T47D (cell line): ENCODE measurements at places on chromosomes 11 and 22.

DNA sequence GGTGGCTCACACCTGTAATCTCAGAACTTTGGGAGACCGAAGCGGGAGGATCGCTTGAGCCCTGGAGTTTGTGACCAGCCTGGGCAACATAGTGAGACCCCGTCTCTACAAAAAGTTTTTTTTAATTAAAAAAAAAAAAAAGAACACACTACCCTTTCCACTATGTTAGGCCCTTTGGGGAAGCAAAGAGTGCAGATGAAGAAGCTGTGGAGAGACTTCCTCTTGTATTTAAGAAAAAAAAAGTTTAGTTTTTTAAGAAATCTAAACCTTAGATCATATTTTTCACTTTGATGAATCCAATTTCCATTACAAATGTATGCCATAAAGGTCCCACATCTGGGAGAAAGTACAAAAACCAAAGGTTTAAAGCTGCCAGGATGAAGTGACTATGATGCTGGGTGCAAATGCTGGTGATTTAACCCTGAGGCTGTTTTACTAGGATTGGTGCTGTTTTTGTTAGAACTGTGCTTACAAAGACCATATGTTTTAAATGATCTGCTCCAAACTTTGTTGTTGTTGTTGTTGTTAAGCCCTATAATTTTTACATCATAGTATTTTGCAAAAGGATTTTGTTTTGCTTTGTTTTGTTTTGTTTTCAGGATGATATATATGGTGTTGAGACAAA, 28.9 kb upstream of the ACER3 start:
- no peak for DNase-seq

DNA sequence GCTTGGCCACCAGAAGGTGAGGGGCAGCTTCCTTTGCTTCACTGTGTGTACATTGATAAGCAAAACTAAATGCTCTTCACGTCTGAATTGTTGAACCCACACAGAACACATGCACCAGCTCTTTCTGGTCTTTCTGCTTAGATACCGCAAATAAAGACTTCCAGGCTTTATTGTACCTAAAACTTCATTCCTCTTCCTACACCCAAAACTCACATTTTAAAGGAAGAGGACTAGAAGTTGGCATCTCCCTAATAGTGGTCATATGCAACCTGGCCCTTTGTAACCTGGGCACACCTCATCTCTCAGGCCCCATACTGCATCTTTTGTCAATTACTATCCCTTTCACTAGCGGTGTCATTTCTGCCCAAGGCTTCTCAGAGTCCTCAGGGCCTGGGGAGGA, 5.9 kb downstream of the SLC17A6 start:
- no peak for DNase-seq

- DNase-seq: no peak
Measured at GRCh38 chr22:39212721-39213376, 31.9 kb downstream of the PDGFB start.

- no peak for DNase-seq
Measured at GRCh38 chr22:35258191-35258988, 1.1 kb downstream of the HMGXB4 start.

DNA sequence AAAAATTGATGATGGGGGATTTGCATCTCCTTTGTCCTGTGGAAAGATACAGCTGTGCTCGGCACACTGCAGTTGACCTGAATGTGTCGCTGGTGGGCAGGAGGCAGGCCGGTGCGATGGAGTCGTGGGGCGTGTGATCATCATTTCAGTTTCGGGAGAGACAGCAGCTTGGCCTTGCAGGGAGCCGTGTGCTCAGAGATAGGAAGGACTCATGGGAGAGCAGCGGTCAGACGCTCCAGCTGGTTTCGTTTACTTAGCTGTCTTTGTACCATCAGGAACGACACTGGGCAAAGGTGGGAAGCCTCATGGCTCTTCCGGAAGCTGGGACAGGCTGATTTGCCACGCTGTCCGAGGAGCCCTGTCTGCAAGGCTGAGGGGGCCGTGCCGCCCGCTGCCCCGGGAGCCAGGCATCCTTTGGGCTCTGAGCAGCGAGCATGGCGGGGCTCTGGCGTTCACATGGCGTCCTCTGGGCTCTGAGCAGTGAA, 32.7 kb downstream of the GRAMD4 start:
- no peak for DNase-seq

DNA sequence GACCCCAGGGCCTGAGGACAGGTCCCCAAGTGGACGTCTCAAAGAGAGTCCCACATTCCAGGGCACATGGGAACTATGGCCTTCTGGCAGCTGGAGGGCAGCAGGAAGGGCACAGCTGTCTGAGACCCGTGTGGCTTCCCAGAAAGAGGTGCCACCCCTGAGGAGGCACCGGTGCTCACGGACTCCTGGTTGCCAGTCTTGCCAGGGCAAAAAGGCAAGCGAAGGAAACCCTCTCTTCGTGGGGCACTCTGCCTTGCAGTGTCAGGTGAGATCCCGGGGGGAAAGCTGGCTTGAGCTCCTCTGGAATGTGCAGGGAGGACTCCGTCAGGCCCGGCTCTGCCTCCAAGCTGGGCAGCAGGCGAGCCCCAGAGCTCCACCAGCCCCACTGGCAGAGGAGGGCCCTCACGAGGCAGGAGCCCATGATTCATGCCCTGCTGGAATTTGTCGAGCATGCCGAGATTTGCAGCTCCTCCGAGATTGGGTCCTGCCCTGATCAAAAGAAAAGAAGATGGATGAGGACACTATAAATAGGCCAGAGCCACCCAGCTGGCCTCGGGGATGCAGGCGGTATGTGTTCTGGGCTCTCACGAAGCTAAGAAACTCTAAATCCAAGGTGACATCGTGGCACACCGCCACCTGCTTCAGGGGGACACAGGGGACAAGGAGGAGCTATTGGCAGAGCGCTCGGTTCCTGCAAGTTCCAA, 9.9 kb upstream of the CELSR1 start:
- DNase-seq: no peak

DNA sequence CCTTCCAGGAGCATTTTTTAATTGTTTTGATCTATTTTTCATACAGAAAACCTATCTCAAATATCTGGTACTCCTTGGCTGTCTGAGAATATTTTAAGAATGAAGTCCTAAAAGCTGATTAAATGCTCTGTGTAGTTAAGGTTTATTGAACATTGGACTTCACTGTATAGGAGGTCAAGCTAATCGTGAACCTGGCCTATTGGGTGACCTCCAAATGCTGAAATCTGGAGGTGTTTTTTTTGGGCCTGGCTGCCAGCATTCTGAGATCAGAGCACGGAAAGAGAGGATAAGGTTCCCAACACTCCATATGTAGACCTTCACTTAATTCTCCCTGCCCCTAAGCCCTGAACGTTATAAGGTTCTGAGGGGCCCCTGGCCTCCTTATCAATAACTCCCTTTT, 8.3 kb downstream of the IL17RA start:
- no peak for DNase-seq
